Left colon (tissue), 2 donors: ENCODE measurements at places on chromosomes 1 and 21. TPM values are rescaled to one million over a fixed set of nuclear protein-coding genes. Genes with fewer than 3 reads are reported as not detected.

- no peak for DNase-seq
Observed at GRCh38 chr1:113255038-113255719, 135.1 kb upstream of the MAGI3 start.

GRCh38 chr1:168613038-168613451, 36.6 kb downstream of the XCL1 start:
- DNase-seq = no peak

GRCh38 chr1:16289959-16290358, 53.0 kb upstream of the CPLANE2 start:
- no peak for DNase-seq

DNA sequence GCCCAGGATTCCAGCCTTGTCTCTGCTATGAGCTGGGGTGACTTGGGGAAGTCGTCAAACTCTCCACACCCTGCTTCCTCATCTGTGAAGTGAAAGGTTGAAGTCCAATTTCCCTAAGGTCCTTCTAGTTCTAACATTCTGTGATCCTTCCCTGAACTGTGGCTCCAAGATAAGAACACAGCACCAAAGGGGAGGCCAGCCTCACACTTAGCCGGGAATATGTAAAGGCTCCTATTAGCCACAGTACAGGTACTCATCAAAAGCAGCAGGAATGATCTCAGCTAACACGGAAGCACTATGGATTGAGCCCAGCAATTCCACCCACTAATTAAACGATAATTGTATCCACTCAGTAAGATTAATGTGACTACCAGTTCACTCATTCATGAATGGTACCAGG, 4.0 kb downstream of the SLC30A10 start:
- peak; percentile 22 for DNase-seq

DNA sequence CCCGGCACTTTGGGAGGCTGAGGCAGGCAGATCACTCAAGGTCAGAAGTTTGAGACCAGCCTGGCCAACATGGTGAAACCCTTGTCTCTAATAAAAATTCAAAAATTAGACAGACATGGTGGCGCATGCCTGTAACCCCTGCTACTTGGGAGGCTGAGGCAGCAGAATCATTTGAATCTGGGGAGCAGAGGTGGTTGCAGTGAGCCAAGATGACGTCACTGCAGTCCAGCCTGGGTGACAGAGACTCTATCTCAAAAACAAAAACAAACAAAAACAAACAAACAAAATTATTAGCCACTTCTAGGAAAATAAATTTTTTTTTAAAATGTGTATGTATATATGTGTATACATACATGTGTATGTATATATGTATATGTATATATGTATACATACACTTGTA, 320.3 kb upstream of the ADGRL4 start:
- DNase-seq = no peak

The OR2M3 gene
- total RNA-seq = not detected

GRCh38 chr1:55235722-55236121, 20.6 kb upstream of the USP24 start:
- no peak for DNase-seq

DNA sequence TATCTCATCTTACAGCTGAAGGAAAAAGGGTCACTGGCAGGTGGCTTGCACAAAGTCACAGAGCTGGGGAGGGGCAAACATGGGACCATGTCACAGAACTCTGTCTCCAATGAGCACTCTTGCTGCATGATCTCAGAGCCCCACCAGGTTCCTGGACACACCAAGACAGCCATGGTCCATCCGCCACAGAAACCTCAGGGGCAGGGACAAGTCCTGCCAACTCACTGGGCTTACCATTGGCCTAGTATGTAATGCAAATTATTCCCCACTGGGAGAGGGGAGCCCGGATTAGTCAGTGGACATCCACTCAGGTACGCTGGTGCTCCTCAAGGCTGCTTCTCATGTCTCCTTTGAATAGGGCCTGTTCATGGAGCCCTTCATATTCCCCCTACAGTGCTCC, 14.2 kb downstream of the S100A7A start:
- DNase-seq = no peak

DNA sequence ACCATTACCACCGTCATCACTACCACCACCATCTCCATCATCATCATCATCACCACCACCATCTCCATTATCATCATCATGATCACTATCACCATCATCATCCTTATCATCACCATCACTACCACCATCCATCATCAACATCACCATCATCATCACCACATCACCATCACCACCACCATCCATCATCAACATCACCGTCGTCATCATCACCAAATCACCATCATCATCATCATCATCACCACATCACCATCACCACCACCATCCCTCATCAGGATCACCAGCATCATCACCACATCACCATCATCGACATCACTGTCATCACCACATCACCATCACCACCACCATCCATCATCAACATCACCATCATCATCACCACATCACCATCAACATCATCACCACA, 203.0 kb upstream of the VAMP3 start:
- no peak for DNase-seq

GRCh38 chr1:8022395-8023286, 3.5 kb downstream of the ERRFI1 start:
- no peak for DNase-seq

DNA sequence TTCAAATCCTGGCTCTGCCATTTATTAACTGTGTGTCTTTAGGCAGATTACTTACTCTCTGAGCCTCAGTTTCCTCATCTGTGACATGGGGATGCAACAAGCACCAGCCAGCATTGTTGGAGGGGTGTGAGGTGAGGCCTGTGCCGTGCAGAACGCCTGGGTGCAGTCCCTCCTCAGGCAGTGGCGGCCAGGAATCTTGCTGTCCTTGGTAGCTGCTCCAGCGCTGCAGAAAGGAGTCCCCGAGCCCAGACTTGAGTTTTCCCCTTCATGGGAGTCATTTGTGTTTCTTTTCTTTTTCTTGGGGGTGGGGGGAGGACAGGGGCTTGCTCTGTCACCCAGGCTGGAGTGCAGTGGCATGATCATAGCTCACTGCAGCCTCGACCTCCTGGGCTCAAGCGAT, 46.6 kb downstream of the DISP3 start:
- DNase-seq = no peak
